Ovary (tissue), 10 donors: ENCODE measurements at places on chromosomes 5 and 9.

DNA sequence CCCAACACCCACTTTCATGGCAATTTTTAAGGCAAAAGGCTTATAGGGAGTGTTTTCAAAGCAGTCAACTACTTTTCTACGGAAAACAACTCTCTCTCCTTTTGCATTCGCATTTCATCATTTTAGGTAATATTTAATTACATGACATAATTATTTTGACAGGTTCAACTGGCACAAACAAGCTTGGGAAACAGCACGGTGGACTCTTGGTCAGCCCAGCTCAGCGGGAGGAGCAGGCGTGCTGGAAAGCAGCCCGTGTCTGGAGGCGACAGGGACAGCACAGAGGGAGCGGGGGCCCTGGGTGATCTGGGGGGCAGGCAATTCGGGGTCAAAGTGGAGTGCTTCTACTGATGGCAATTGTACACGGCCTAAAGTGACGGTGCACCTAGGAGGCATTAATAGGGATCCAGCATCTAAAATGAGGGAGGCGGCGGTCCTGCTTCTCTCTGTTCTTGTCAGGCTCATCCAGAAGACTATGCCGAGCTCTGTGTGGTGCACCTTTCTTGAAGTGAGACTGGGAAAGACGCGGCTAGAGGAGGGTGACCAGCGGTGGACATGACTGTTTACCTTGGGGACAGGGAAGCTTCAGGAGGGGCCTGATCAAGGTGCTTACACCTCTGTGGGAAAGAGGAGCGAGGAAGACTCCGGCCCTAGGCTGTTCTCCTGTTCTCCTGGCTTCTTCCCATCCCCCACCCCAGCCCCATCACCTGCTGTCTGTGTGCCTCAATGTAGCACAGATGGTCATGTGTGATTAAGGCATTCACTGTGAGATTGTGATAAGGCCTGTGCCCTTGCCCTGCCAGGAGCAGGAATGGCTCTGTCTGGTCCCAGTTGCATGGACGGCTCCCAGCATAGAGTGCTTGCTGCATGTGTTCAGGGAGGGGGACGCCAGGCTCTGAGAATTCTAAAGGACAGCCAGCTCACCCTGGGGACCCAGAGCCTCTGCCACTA is 3.4 kb downstream of the MYMK start:
- DNase-seq = peak; percentile 18

- DNase-seq = no peak
These were observed 14.0 kb upstream of the SLC6A19 start for GRCh38 chr5:1187234-1187949.

GRCh38 chr9:3480353-3480655 is 45.5 kb downstream of the RFX3 start:
- no peak for DNase-seq

GRCh38 chr9:114913656-114914055 is 16.7 kb downstream of the TNFSF8 start:
- no peak for DNase-seq

- peak; percentile 32 for DNase-seq
These were observed 2.5 kb downstream of the FST start for GRCh38 chr5:53482717-53483638.

DNA sequence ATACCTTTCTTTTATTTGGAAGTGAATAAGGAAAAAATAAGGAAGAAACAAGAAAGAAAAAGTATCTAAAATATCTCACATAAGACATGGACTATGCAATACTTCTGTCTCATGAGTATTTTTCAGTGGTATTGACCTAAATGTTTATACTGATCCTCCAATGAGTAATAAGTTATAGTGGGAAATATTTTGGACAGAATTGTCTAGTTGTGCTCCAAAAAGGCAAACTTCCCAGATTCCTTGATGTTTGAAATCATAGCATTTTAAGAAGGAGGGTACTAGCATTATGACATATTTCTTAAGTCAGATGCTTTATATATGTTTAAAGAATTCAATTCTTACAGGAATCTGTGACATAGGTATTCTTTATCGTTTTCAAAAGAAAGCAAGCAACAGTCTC is 34.5 kb upstream of the BASP1 start:
- DNase-seq = no peak

DNA sequence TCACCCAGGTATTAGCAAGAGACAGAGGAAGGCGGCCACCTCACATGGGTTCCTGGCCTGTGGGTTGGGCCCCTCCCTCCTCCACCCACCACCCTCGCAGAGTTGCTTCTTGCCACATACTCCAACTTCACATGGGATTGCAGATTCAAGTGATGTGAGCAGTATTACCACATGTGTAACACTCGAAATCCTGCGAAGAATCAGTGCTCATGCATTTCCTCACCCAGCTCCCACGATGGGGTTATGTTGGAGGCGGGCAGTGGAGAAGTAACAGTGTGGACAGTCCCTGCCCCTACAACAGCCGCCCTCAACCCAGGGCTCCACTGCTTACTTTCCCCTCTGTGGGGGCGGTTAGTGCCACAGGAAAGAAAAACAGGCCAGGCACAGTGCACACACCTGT is 3.9 kb upstream of the FBP1 start:
- no peak for DNase-seq

GRCh38 chr5:111099058-111099778 is 7.1 kb downstream of the WDR36 start:
- no peak for DNase-seq

GRCh38 chr9:89661391-89661949 is 56.7 kb downstream of the GADD45G start:
- no peak for DNase-seq

DNA sequence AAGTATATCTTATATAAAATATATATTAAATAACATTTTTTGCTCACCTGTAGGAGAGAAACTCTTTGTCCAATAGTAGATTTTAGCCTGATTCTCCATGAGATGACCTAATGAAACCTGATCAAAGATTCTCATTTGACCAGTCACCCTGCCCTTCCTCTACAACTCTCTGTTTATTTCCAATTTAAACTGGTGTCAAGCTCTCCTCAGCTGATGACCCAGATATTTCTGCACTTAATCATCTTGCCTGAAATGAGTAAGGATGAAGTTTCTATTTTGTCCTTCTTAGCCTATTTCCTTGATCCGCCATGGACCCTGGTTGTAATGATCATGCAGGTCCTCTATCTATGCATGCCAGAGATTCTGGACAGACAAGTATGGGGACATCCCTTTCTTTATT is 179.3 kb upstream of the FGF10 start:
- no peak for DNase-seq

DNA sequence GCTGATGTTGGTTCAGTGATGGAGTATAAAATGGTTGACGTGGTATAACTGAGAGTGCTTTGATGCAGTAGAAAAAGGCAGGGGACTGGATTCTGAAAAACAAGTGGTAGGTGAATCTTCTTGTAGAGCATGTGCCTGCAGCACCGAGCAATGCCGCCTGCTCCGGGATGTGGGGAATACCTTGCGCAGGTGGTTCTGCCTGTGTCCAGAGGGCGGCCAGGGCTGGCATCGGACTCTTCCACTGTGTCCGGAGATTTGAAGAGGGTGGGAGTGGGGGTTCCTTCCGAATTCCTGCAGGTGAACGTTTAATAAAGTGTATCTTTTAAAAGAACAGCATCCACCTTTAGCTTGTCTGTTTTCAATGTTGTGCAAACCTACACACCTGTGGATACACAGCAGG is 238.0 kb downstream of the FANCC start:
- DNase-seq = no peak

- DNase-seq = no peak
These were observed 8.5 kb downstream of the RNF44 start for GRCh38 chr5:176528761-176529115.

GRCh38 chr5:140109759-140110645 is 3.9 kb upstream of the PURA start:
- DNase-seq = no peak

GRCh38 chr9:95004411-95005277 is 278.1 kb downstream of the AOPEP start:
- DNase-seq = peak; percentile 78

DNA sequence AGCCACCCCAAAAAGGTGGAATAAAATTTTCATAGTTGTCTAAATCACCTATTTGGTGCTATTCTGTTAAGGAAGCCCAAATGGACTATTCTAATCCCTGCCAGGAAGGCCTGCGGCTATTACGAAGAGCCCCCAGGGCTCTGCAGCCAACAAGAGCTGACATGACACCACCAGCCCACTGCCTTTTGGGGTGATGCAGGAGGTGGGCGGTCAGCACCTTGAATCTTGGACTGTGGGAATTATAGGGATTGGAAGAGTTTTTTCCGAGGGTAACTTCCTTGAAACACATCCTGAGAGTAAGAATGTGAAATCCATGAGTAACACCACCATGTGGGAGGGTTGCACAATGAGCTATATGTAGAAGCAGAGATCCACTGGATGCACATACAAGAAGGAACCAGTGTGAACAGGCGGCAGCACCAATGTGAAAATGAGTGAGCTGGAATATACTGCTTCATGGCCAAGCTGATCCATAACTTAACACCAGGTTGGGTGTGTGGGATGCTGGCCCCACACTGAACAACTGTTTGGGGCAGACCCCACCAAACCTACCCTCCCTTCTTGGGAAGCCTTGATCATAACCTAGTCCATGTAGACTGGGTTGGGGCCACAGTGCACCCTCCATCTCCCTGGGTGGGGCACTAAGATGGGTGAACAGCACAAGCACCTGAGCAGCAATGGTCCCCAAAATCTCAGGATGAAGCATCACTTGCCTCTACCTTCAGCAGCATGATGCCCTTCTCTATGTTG is 239.0 kb downstream of the FSTL4 start:
- DNase-seq = no peak
